ENCODE measurements at places on chromosomes 5 and 9. TPM values are rescaled to one million over a fixed set of nuclear protein-coding genes. Genes with fewer than 3 reads are reported as not detected.

GRCh38 chr5:93993161-93993560 is 251.8 kb upstream of the POU5F2 start:
- DNase-seq, result no peak
- H3K36me3 ChIP-seq, result no peaks in the 10 kb centered on the region
- H3K4me1 ChIP-seq, result no peaks in the 10 kb centered on the region
- H3K27ac ChIP-seq, result no peak overlapping the region

- no peak overlapping the region for H3K4me3 ChIP-seq
- no peak overlapping the region for H3K27ac ChIP-seq
- DNase-seq, result no peak
- no peaks in the 10 kb centered on the region for H3K4me1 ChIP-seq
- no peaks in the 10 kb centered on the region for H3K27me3 ChIP-seq
Measured at GRCh38 chr9:9257999-9258498, 1354.8 kb downstream of the PTPRD start.

TNFSF8 gene
- total RNA-seq, result 4.2 TPM

DNA sequence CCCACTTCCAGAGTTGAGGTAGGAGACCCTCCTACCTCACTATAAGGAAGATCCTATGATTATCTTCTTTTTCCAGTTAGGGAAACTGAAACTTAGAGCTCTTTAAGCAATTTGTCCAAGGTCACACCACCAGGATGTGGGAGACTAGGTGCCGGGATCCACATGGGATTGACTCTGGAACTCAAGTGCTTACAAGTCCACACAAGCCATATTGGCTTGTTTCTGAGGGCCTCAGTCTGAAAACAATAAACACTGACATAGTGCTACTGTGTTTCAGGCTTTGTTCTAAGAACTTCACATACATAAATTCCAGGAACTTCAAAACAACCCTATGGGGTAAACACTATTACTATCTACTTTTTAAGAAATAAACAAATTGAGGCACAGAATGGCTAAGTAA is 481.3 kb downstream of the ZSWIM6 start:
- no peak overlapping the region for H3K4me3 ChIP-seq
- no peaks in the 10 kb centered on the region for H3K27me3 ChIP-seq
- no peak for DNase-seq
- H3K4me1 ChIP-seq, result no peaks in the 10 kb centered on the region
- no peaks in the 10 kb centered on the region for H3K36me3 ChIP-seq

MPDZ gene
- 38.8 TPM for total RNA-seq

GRCh38 chr5:1374030-1374678 is 29.3 kb upstream of the CLPTM1L start:
- no peaks in the 10 kb centered on the region for H3K36me3 ChIP-seq
- no peak for DNase-seq
- H3K27me3 ChIP-seq, result no peaks in the 10 kb centered on the region
- no peak overlapping the region for H3K4me3 ChIP-seq
- H3K27ac ChIP-seq, result no peak overlapping the region

All from vagina (tissue), 2 donors.